ENCODE measurements at places on chromosomes 16 and 17. TPM values are rescaled to one million over a fixed set of nuclear protein-coding genes. Genes with fewer than 3 reads are reported as not detected.

The ZG16 gene
- total RNA-seq = not detected

The EPX gene
- total RNA-seq = not detected

The UBALD1 gene
- 35.5 TPM for total RNA-seq

The ACACA gene
- 110 TPM for total RNA-seq

The FNDC8 gene
- total RNA-seq = not detected

The SYNGR3 gene
- 0.61 TPM for total RNA-seq

The PRSS21 gene
- total RNA-seq = 17.1 TPM
